ENCODE measurements at places on chromosomes 1 and 21.

- H3K4me1 ChIP-seq, result no peaks in the 10 kb centered on the region
- no peak for DNase-seq
- H3K27me3 ChIP-seq, result peaks cover 13% of the 10 kb centered on the region
- H3K4me3 ChIP-seq, result no peak overlapping the region
- no peaks in the 10 kb centered on the region for H3K36me3 ChIP-seq
- H3K27ac ChIP-seq, result no peak overlapping the region
Observed at GRCh38 chr1:117231748-117232373, 21.1 kb upstream of the VTCN1 start.

GRCh38 chr1:114011796-114012195 lies 32.5 kb downstream of the OLFML3 start:
- H3K36me3 ChIP-seq, result no peaks in the 10 kb centered on the region
- DNase-seq, result no peak
- peaks cover 15% of the 10 kb centered on the region for H3K27me3 ChIP-seq
- H3K4me1 ChIP-seq, result no peaks in the 10 kb centered on the region
- no peak overlapping the region for H3K4me3 ChIP-seq

GRCh38 chr1:117826540-117827078 lies 102.8 kb downstream of the GDAP2 start:
- peaks cover 29% of the 10 kb centered on the region for H3K27me3 ChIP-seq
- no peak for DNase-seq
- H3K27ac ChIP-seq, result no peak overlapping the region

DNA sequence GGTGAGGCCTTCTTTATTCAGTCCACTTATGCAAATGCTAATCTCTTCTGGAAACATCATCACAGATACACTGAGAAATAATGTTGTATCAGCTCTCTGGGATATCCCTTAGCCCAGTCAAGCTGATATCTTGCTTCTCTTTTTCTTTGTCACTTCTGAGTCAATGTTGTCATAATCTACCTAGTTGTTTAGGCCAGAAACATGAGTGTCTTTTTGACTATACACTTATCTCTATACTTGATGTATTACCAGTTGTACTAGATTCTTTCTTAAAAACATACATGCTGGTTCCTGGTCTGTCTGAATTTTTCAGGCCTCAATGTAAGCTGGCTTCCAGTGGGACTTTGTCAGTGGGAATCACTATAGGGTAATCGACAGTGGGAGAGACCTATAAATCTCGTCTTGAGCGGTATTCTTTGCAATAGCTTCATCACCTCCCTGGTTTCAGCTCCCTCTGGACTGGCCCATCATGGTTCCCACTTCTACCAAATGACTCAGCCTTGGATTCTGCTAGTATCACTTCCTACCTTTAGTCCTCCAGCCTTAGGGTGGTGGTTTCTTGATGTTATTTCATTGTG lies 135.2 kb upstream of the CYYR1 start:
- no peaks in the 10 kb centered on the region for H3K4me1 ChIP-seq
- no peak for DNase-seq
- no peak overlapping the region for H3K27ac ChIP-seq
- H3K36me3 ChIP-seq, result no peaks in the 10 kb centered on the region

Data from effector memory CD8-positive, alpha-beta T cell (primary cell).